ENCODE measurements at places on chromosomes 4 and X. TPM values are rescaled to one million over a fixed set of nuclear protein-coding genes. Genes with fewer than 3 reads are reported as not detected.

DNAAF6 gene
- not detected for total RNA-seq

LRRC66 gene
- total RNA-seq, result not detected

EGFL6 gene
- total RNA-seq, result 0.92 TPM

ADH1B gene
- 468 TPM for total RNA-seq

CPZ gene
- total RNA-seq, result 3.0 TPM

MAGEE2 gene
- not detected for total RNA-seq

WDR13 gene
- 67.1 TPM for total RNA-seq

CHIC2 gene
- total RNA-seq, result 44.3 TPM

GSX2 gene
- total RNA-seq, result not detected

GRCh38 chrX:54921427-54922021 lies 900 bp downstream of the TRO start:
- DNase-seq, result no peak

- no peak for DNase-seq
Measured at GRCh38 chr4:123405267-123405865, 8.8 kb downstream of the SPRY1 start.

- DNase-seq, result no peak
Measured at GRCh38 chr4:25058796-25059195, 28.1 kb upstream of the LGI2 start.

GRCh38 chr4:51901363-51901762 lies 58.4 kb downstream of the DCUN1D4 start:
- no peak for DNase-seq

GRCh38 chr4:161519611-161520010 lies 644.2 kb downstream of the FSTL5 start:
- no peak for DNase-seq

DNA sequence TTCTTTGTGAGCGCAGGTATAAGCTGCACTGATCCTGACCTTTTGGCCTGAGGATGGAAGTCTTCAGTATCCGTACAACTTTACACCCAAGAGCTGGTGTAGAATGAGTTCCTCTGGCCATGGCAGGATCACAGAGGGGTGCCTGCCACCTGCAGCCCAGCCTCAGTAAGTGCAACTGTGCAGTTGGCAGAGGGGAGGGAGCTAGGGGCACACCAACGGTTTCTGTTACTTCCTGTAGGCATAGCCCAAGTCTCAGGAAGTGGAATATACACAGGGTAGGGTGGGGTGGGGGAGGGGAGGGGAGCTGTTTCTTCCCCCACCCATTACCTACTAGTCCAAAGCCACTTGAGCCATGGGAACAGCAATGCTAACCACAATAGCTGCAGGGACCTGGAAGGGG lies 85.4 kb upstream of the GBA3 start:
- no peak for DNase-seq

- DNase-seq, result no peak
Measured at GRCh38 chrX:19926095-19926494, 38.7 kb upstream of the SH3KBP1 start.

DNA sequence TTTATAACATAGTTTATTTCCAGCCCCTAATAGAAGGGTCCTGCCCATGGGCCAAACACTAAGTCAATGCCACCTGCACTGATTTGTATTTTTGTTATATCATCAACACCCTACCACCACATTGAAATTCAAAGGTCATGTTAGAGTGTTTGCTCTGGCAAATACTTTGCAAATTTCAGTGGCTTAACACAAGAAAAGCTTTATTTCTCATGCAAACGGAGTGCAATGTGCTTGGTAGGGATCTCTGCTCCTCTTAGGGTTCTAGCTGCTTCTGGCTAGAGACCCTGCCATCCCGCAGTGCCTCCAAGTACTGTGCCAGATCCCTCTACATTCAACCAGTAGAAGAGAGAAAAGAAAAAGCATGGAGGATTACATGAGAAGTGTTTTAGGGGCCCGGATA lies 230.8 kb upstream of the TET2 start:
- no peak for DNase-seq

GRCh38 chrX:9370893-9371292 lies 94.0 kb upstream of the TBL1X start:
- DNase-seq, result no peak

DNA sequence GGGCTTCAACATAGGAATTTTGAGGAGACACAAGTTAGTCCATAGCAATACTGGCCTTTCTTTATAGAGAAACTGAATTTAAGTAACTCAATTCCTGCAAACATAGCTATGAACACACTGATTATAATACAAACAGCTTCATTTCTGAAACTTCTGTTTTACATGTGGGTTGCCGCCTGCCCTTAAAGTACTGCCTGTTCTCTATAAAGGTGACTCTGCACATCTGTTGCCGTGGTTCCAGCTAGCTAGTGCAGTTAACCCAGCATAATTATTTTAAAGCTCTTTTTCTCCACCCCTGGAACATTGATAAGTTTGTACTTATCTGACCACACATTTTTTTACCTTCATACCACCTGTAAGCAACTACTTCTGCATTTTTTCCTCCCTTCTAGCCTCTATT lies 177.6 kb downstream of the NWD2 start:
- DNase-seq, result no peak

- no peak for DNase-seq
Measured at GRCh38 chr4:126799416-126799815, 833.3 kb upstream of the INTU start.

DNA sequence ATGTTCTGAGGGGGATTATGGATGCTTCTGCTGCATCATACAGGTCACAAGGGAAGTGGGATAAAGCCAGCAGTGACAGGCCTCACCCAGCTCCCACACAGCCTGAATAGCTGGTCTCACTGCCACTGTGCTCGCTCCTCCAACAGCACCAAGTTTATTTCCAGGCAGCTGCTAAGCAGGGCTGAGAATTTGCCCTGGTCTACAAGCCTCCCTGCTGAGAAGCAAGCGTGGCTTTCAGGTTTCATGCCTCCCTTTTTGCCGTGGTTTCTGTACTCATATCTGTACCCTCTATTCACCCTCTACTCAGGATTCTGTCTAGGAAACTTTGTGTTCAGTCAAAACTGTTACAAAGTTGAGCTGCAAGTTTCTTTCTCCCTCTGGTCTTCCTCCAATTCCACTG lies 78.6 kb downstream of the MAGEC1 start:
- no peak for DNase-seq

GRCh38 chr4:161444626-161445025 lies 719.2 kb downstream of the FSTL5 start:
- DNase-seq, result no peak

DNA sequence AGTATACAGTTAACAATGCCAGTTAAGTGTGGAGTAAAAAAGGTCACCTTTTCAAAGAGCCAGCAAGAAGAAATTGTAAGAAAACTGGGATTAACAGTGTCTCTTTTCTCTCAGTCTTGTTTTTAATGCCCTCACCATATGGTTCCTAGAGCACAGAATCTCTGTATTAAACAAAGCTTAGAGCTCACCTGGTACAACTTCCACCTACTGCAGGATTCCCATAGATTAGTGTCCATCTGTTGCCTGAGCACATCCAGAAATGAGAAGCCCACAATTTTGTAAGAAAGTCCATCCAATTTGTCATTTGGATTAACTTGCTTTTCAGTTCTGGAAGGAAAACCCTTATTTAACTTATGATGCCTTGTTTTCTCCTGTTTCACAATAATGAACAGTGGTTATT lies 1037.1 kb downstream of the STPG2 start:
- no peak for DNase-seq

GRCh38 chr4:145484225-145484846 lies 2.7 kb downstream of the SMAD1 start:
- DNase-seq, result no peak

DNA sequence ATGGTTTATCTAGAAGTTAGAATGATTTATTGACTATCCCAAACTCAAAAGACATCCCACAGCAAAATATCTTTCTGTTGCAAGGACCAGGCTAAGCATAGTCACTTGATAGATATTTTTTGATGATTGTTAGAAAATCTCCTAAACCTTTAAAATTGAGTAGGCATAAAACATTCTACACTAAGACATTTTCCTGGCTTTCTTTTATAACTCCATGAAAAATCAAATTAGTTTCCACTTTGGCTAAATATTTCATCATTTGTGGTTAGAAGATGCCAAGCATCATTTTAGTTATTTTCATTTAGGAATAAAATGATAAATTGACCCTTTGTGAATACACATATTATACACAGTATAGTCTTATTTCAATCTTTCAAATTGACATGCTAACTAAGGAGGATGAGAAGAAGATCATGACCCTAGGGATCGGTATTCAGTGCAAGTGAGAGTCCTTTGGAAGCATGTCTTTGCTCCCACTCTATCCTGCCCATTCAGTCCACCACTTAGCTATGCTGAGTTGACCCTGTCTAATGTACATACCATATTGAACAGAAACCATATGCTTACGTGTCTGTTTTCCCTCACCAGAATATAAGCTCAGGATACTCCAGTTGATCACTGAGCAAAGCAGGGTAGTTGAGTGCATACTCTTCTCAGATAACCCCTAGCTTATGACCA lies 136.6 kb upstream of the OTUD4 start:
- DNase-seq, result no peak

- DNase-seq, result no peak
Measured at GRCh38 chr4:115515366-115515765, 401.9 kb upstream of the NDST4 start.

DNA sequence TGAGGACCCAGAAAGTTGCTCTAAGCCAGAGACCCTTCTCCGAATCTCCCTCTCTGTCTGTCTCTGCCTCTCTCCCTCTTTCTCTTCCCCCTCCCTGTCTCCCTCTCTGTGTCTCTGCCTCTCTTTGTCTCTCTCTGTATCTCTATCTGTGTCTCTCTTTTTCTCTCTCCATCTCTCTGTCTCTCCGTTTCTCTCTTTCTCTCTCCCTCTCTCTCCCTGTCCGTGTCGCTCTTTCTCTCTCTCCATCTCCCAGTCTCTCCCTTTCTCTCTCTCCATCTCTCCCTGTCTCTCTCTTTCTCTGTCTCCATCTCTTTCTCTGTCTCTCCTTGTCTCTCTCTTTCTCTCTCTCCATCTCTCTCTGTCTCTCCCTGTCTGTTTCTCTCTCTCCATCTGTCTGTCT lies 2.6 kb upstream of the SHOX start:
- no peak for DNase-seq

DNA sequence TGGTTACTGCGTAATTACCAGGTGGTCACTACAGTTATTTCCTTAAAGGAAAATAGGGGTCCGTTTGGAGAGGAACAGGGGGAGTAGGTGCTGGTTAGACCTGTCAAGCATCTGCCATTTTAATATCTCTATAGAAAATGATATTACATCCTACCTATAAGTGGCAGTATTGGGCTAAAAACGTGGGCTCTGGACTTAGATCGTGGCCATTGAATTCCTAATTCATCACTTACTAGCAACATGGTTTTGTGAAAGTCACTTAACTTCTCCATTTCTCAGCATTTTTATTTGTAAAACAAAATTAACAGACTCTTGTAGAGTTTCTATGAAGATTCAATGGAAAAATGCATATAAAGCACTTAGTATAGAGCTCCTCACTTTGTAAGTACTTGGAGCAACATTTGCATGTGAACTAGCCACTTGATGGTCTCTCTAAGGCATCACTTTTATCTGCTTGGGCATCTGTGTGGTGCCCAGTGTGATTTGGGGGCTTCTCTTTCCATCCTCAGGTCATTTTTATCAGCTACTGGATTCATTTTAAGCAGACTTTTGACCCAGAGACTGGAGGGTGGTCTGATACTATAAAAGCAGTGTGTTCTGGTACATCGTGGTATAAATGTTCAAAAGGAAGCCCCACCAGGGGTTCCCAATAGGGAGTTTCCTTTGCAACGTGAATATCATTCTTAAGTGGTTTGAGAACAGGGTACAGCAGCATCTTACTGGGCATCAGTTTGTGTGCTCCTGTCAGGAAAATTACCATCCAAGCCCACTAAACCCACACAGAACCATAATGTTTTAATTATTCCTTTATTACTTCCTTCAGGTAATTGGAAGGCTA lies 42.7 kb upstream of the RASSF6 start:
- DNase-seq, result no peak

DNA sequence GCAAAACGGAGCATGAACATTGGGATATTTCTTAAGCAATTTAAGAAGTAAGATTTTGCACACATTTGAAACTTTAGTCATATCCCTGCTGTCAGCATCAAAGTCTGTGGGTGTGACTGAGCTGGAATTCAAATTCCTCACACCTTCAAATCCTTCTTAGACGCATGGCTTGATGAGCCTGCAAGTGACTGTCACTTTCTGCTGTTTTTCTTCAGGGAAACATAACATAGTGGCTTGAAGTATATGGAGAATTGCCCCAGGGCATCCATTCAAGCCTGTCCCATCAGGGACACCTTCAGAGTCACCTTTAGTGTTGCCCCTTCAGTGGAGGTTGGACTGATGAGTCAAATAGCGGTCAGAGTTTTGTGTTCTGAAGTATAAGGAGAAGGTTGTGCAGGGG lies 17.4 kb downstream of the FHDC1 start:
- no peak for DNase-seq

DNA sequence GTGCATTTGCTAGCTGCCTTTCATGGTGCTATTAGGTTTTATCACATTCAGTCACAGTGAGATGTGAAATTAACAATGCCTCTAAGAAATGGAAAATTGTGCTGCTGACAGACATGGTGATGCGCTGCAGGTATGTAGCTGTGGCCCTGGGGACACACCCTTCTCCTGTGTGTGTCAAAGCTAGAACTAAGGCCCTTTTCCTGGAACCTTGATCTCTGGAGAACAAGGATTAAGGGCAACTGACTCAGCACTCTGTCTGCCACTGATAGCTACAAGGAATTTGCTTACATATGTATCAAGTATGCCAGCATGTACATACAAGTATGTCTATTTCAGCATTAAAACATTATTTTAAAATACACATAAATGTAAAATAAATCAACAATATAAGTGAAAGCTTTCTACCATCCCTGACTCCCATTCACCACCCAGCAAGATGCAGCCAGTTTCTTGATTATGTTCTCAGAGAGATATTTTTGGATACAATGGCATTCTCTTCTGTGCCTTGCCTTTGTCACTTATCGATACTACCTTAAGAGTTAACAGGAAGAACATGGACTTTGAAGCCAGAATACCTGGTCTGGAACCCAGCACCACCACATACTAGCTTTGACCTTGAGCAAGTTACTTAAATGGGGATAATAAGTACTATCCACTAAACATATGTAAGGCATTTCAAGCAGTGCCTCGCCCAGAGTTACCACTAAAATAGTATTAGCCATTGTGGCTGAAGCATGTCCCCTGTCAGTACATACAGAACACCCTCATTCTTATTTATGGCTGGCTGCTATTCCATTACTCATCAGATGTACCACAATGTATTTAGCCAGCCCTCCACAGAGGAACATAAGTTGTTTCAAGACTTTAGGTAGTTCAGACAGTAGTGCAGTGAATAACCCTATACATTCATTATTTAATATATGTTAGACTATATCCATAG lies 68.5 kb downstream of the NPNT start:
- DNase-seq, result no peak

- DNase-seq, result no peak
Measured at GRCh38 chr4:62210486-62210885, 1010.4 kb downstream of the ADGRL3 start.

- DNase-seq, result no peak
Measured at GRCh38 chr4:21742326-21742725, 206.2 kb downstream of the KCNIP4 start.

DNA sequence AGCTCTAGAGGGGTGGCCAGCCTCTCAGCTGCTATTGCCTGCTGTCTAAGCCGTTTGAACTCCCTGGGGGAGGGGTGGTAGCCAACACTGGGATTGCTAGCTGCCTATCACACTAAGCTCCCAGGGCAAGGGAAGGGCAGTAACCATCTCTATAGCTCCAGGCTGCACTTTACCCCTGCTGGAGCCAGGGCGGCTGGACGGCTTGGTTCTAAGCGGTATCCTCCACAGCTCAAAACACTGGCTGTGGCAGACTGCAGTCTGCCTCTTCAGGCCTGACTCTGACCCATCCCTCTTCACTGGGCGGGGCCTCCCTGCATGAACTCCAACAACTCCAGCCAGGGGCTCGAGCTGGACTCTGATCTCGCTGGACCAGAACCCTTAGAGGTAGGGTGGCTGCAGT lies 55.3 kb upstream of the GNRHR start:
- DNase-seq, result no peak

All from esophagus squamous epithelium (tissue), 5 donors.